Activated CD8-positive, alpha-beta memory T cell treated with anti-CD3 and anti-CD28 coated beads for 4 hours (primary cell): ENCODE measurements at places on chromosomes 13 and 19.

DNA sequence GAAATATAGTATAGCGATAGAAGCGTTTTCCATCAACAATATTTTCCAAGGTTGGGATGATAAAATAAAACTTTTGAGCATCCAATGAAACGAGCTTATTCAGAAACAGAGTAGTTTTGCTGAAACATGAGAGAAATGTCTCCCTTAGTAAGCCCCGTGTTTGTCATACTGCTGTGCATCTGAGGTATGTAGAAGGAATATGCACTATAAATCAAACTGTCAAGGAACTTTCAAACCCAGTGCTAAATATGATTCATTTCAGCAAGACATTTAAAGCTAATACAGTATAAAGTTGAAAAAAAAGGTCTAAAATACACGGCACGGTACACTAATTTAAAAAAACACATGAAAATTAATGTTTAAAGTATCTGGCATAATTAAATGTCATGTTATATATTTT, 546.2 kb downstream of the SLITRK5 start:
- DNase-seq, result no peak

DNA sequence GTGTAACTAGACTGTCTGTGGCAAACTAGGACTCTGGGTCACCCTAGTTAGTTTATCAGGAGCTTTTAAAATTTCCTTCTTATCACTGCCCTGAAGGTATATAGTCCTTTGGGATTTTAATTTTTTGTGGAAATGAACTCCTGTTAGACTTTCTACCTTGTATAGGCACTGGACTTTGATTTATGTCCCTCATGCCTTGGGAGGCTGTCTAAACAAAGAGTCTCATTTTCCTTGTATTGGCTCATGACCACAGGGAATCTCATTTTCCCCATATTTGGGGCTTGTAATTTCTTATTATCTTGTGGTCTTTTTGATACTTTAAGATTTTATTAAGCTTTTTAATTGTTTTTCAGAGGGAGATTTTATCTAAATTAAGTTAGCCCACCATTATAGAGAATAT, 21.4 kb downstream of the KCTD4 start:
- DNase-seq, result no peak

DNA sequence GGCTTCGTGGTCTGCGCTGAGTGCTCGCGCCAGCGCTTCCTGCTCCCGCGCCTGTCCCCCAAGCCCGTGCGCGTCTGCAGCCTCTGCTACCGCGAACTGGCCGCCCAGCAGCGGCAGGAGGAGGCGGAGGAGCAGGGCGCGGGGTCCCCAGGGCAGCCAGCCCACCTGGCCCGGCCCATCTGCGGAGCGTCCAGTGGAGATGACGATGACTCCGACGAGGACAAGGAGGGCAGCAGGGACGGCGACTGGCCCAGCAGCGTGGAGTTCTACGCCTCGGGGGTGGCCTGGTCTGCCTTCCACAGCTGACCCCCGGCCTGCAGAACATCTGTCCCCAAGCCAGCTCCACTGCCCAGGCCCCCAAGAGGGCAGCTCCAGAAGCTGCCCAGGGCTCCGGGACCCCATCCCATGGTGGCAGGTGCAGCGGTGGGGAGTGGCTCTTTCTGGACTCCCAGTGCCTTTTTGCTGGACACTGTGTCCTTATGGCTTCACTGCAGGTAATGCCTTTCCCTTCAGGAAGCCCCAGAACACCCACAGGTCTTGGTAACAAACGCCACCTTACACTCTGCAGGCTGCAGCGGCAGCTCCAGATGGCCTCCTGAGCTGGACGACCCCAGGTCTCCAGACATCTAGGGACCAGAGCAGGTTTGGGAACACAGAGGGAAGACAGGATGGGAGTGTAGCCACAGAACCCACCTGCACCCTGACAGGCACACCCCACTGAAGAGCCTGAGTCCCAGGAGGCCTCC, 9.3 kb downstream of the PLEKHF1 start:
- no peak for DNase-seq

- DNase-seq, result no peak
Observed at GRCh38 chr19:48051335-48052033, 7.6 kb upstream of the CABP5 start.

DNA sequence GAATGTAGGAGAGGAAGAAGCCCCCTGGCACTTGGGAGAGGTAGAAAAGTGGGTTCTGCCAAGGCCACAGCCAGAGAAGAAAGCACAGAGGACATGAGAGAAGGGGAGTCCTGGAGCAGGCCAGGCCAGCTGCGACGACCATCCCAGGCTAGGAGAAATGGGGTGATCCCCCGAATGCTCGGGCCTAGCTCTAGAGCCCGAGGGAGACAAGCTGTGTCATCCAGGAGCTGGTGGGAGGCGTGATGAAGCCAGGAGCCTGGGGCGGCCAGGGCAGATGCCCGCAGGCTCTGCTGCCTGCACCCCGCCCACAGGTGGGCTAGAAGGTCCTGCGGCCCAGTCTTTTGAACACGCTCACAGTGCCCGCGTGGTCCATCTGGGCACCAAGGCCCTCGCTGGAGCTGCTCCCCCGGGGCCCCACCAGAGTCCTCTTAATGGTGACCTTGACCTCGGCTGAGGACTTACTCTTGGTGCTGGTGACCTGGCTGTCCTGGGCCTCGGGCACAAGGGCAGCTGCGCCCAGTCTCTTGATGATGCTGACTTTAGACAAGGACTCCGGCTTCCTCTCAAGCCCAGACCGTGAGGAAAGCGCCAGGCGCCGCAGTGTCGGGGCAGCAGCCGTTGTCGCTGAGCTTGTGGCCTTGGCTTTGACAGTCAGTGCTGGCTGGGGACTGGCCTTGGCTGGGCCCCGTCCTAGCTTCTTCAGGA, 26.5 kb downstream of the C19orf47 start:
- no peak for DNase-seq

DNA sequence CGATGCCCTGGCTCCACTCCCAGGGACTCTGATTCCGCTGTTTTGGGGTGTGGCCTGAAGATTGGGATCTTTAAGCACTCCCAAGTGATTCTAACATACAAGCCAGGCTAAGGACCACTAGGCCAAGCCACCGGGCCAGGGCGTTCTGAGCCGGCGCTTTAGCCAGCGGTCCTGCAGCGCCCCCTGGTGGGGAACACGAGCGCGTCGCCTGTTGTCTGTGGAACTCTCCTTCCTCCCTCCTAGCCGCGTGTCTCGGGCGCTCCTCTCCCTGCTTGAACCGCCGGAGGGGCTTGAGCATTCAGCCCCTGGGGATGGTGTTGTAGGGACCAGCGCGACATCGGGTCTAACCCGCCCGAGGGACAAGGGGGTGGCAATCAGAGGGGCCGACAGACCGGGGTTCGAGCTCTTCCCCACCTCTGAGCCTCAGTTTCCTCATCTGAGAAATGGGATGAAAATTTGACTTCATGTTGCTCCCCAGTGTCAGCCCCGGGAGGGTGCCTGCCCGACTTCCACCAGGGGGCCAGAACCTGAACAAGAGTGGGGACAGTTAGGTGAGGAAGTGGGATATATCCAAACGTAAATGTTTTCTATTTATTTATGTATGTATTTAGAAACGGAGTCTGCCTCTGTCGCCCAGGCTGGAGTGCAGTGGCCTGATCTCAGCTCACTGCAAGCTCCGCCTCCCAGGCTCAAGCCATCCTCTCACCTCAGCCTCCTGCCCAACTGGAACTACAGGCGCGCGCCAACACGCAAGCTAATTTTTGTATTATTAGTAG, 18.0 kb upstream of the PNMA8B start:
- peak; percentile 52 for DNase-seq
